ENCODE measurements at places on chromosomes 6 and 20. TPM values are rescaled to one million over a fixed set of nuclear protein-coding genes. Genes with fewer than 3 reads are reported as not detected.

The TSBP1 gene
- not detected for total RNA-seq

The FERMT1 gene
- total RNA-seq = 16.7 TPM

The MOG gene
- total RNA-seq = not detected

The EYA4 gene
- 12.6 TPM for total RNA-seq

The FAM83C gene
- 0.08 TPM for total RNA-seq

The CRIP3 gene
- not detected for total RNA-seq

The VWA7 gene
- 1.4 TPM for total RNA-seq

The SYCP2L gene
- total RNA-seq = 3.9 TPM

The UST gene
- total RNA-seq = 5.0 TPM

The ISM1 gene
- 0.20 TPM for total RNA-seq

The MCM9 gene
- total RNA-seq = 3.5 TPM

The IGF2R gene
- total RNA-seq = 30.1 TPM

The SLC24A3 gene
- total RNA-seq = not detected

The DOK5 gene
- total RNA-seq = not detected

The TFAP2C gene
- total RNA-seq = 14.9 TPM

The MRPS18B gene
- total RNA-seq = 69.2 TPM

The HLA-DQA2 gene
- not detected for total RNA-seq

The ZBP1 gene
- not detected for total RNA-seq

The GMPR gene
- 3.8 TPM for total RNA-seq

The CSNK2B gene
- 170 TPM for total RNA-seq

The PI16 gene
- total RNA-seq = not detected

The SLC17A9 gene
- not detected for total RNA-seq

The ARFGEF3 gene
- 0.57 TPM for total RNA-seq

The MEP1A gene
- not detected for total RNA-seq

The HIVEP2 gene
- total RNA-seq = 2.9 TPM

The SRSF12 gene
- 1.9 TPM for total RNA-seq

The IL17F gene
- total RNA-seq = not detected

The WFDC12 gene
- not detected for total RNA-seq

The MTFR2 gene
- 11.9 TPM for total RNA-seq

The OR2H1 gene
- total RNA-seq = not detected

The SAMD10 gene
- total RNA-seq = not detected

The WFDC2 gene
- not detected for total RNA-seq

The LRRC73 gene
- total RNA-seq = 0.97 TPM

The SIRPB1 gene
- total RNA-seq = 0.84 TPM

The KHDC1L gene
- 0.32 TPM for total RNA-seq

The XKR7 gene
- total RNA-seq = 0.02 TPM

The OARD1 gene
- total RNA-seq = 21.9 TPM

The IFNGR1 gene
- 30.8 TPM for total RNA-seq

The MYB gene
- 0.52 TPM for total RNA-seq

The CCM2L gene
- 0.41 TPM for total RNA-seq

The RFX6 gene
- not detected for total RNA-seq

The C4A gene
- 1.5 TPM for total RNA-seq

The OR2B6 gene
- not detected for total RNA-seq

The KCNK15 gene
- 0.47 TPM for total RNA-seq

The BNIP5 gene
- not detected for total RNA-seq

The SAYSD1 gene
- 5.4 TPM for total RNA-seq

The PRICKLE4 gene
- 0.76 TPM for total RNA-seq

The LAMA2 gene
- 0.68 TPM for total RNA-seq

The TSPO2 gene
- not detected for total RNA-seq

The GPR6 gene
- not detected for total RNA-seq

The TMEM151B gene
- 0.13 TPM for total RNA-seq

The LRFN2 gene
- total RNA-seq = not detected

The BCL2L1 gene
- total RNA-seq = 242 TPM

The RIPOR3 gene
- total RNA-seq = 0.08 TPM

The VNN1 gene
- 0.07 TPM for total RNA-seq

The RAB44 gene
- total RNA-seq = 0.07 TPM

All from A549 treated with ZK216348 at 1 μM for 4 hours (cell line).